ENCODE measurements at places on chromosomes 2 and 18.

GRCh38 chr18:78984941-78985784 is 5.5 kb downstream of the SALL3 start:
- peak; percentile 11 for DNase-seq

- DNase-seq, result no peak
These were observed 16.9 kb downstream of the CYP26B1 start for GRCh38 chr2:72130659-72131360.

- DNase-seq, result no peak
These were observed 1398.3 kb downstream of the DSC3 start for GRCh38 chr18:29644276-29644675.

- no peak for DNase-seq
These were observed 622 bp downstream of the LRP2 start for GRCh38 chr2:169361706-169362117.

DNA sequence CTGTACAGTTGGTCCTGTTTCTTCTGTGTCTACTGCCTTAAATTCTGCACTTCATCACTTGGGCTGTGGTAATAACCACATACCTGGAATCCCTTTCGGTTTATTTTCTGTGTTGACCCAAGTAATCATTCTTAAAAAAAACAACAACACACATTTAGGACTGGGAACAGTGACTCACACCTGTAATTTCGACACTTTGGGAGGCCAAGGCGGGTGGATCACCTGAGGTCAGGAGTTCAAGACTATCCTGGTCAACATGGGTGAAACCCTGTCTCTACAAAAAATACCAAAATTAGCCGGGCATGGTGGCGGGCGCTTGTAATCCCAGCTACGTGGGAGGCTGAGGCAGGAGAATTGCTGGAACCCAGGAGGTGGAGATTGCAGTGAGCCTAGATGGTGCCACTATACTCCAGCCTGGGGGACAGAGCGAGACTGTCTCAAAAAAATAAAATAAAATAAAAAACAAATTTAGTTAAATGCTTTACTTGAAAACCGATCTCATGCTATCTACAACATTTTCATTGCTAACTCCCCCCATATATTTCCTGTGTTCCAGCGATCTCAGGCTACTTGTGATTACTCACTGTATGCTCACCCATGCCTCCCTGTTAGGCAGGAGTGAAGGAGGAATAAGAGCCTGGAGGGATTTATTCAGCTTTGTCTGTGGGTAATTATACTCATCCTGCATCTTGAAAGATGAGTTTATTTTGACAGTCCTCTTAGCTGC is 18.2 kb downstream of the ACSL3 start:
- DNase-seq, result no peak

DNA sequence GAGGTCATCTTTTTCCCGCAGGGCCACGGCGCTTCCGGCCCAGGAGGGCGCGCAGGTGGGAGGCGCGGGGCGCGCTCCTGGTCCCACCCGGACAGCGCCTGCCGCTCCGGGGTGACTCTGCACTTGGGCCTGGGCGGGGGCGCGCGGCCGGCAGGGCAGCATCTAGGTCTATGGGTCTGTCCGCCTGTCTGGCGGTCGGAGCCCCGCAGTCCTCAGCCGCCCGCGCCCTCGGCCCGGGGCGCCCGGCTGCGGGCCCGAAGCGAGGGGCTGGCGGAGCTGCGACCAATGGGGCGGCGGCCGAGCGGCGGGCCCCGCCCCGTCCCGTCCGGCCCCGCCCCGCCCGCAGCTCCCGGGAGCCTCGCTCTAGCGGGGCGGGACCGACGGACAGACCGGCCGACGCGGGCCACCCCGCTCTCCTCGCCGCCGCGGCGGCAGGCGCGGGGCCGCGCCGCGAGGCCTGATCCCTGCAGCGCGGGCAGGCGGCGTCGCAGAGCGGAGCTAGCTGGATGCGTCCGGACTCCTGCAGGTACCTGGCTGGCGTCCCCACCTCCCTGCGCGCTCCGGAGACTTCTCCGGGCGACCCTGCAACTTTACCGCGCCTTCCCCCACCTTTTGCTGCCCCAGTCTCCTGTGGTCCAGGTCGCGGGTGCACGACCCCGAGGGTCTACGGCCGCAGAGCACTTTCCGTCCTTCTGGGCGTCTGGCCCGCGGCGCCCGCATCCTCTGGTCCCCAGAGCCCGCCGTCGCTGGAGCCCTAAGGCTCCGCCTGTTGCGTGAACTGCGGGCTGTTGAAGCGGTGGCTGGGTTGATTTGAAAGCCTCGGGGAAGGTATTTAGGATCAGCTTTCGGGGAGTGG is at the start of gene KCNS3:
TSS of gene KCNS3 (plus strand) at position 387 of the 856 bp plus-strand sequence. CDS start 52,342 bp downstream, outside the sequence.
- DNase-seq, result peak; percentile 33

DNA sequence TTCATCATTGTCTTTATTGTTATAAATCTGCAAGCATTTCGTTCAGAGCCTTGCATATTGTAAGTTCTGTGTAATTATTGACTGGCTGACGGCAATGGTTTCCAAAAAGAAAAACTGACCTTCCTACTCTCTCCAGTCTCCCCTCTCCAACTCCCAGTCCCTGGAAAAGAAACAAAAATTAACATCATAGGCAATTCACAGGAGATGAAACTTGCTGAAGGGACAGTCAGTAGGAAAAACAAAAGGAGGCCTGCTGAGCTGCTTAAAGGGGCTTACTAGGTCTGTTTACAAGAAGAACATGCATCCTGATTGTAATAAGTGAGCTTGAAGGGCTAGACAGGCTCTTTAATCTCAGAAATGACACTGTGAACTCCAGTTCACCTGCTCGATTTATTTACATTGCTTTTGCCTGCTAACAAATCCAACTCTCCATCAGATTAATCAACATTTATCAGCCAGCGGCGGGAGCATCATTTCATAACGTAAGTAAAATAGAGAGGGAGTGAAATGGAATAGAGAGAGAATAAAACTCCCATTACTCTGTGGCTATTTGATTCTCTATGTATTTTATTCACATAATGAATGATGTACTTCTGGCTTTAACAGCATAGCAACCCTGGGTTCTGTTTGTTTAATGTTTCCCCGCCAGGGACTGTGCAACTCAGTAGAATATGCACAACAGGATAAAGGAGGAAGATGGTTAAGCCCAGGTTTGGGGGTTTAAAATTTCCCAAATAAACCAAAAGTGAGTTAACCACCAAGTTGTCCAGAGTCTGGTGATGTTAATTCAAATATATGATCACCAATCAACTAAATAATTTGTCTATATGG is 256.7 kb upstream of the SETBP1 start:
- DNase-seq, result no peak

All from NCI-H2081 (cell line).